ENCODE measurements at places on chromosomes 6 and 20.

DNA sequence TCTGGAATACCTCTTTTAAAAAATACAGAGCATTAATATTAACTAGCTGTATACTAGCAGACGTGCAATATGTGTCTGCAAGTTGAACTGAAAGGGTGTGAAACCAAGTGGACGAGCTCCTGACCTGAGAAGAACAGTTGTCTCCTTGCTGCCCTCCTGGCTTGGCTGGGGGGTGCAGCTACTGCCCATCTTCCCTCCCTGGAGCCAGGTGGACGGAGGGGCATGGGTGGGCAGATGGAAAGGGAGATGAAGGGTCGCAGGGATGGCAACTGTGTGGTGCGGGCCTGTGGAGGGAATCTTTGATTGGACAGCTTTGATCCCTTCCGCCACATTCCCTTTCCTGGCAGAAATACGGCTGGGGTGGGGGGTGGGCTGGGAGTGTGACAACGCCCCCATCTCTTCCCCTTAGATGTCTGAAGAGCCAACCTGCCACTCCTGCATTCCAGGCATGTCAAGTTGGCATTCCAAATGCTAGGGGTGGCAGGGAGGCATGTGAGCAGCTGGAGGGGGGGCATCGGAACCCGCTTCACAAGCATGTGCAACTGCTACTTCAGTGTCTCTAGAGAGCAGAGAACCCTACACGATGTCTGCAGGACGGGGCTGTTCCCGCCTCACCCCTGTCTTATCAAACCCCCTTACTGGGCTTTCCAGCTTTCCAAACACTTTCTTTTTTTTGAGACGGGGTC lies 37.3 kb downstream of the SRSF3 start:
- DNase-seq: no peak

GRCh38 chr20:12055161-12055560 lies 137.5 kb downstream of the BTBD3 start:
- no peak for DNase-seq

GRCh38 chr20:52924411-52925271 lies 47.5 kb upstream of the TSHZ2 start:
- DNase-seq: no peak

- DNase-seq: no peak
Observed at GRCh38 chr20:10798811-10799210, 125.0 kb upstream of the JAG1 start.

DNA sequence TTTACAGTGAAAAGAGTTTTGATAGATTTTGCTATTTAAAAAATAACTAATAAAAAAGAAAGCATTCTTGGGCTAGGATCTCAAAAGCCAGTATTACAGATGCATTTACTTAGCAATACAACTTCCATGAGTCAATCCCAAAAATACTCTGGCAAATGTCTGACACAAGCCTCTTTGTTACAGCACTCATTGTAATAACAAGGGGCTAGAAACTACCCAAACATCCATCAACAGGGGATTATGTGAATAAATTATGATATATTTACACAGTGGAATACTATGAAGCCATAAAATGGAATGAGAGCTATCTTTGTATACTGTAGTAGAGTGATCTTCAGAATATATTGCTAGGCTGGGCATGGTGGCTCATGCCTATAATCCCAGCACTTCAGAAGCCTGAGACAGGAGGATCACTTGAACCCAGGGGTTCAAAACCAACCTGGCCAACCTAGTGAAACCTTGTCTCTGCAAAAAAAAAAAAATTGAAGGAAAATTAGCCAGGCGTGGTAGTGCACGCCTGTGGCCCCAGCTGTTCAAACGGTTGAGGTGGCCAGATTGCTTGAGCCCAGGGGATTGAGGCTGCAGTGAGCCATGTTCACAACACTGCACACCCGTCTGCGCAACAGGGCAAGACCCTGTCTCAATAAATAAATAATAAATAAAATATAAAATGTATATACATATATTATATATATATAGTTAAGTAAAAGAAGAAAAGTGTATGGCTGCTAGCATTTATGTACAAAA lies 34.7 kb upstream of the TOP1 start:
- DNase-seq: no peak

DNA sequence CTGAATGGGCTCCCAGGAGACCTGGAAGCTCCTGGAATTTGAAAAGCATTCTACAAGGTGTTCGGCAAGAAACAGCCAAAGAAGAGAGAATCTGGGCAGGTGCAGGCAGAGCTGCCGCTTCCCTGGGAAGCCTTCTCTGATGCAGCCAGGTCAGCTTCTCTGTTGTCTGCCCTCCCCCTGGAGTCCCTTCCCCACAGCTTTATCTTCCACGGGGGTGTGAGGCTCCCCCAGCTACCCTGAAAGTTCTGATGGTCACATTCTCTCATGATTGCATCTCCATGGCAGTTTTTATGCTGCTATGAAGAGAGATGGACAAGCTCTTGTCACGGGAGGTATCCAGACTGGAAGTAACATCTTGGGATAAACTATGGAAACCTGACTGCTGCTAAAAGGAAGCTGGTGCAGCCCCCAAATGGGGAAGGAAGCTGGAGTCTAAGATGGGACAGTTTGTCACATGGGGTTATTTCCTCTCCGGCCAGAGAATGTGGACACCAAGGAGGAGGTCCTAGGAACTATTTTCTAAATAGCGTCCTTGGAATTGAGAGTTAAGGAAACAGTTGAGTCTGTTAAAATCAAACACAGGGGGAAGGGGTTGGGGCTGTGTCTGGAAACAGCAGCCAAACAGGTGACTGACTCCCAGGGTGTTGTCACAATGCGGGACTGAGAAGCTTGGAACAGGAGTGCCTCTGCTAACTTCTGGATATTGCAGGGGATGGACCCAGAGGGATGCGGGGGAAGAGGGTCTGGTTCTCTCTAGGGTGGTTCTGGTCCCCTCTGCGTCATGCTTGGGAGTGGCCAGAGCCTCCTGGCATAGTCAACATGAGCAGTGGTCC lies 91.1 kb downstream of the ASXL1 start:
- peak; percentile 7 for DNase-seq

DNA sequence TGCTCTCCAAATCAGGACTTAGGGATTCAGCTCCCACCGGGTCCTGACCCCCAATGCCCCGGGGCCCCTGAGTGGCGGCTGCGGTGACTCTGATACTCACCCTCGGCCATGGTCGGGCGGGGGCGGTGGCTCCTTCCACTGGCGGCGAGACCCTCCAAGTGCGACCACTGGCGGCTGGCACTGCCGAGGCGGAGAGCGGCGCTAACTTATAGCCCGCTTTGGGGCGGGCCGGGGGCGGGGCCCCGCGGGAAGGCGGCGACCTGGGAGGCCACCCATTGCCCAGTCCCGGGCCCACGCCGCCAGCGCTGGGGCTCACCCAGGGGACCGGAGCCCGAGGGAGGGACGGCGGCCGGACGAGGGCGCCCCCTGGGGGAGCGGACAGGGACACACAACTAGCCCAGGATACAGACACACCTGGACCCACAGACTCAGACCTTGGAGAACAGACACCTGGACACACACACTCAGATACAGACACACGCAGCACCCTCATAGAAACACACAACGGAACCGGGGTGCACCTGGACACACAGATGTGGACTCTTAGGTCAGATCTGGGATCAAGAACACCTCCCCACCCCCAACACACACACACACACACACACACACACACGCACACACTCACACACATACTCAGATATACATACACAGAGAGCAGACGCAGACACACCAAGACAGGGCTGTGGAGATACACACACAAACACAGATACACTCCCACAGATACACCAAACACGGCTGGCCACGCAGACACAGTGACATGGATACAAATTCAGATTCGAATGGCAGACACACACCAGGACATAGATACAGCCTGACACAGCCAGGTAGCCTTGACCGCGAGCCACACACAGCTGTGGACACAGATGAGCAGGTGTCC lies at the start of gene TGM2:
TGM2 (minus strand) TSS at position 182 of the 877 bp plus-strand sequence; CDS start at position 110, 72 bp downstream.
- DNase-seq: peak; percentile 63

- no peak for DNase-seq
Observed at GRCh38 chr6:140275725-140276124, 901.3 kb upstream of the CITED2 start.

- DNase-seq: no peak
Observed at GRCh38 chr20:48875233-48875913, 46.1 kb upstream of the ARFGEF2 start.

- DNase-seq: no peak
Observed at GRCh38 chr20:62183426-62184142, 756 bp downstream of the MTG2 start.

- DNase-seq: peak; percentile 10
Observed at GRCh38 chr20:63316502-63316921, 23.5 kb downstream of the COL20A1 start.

DNA sequence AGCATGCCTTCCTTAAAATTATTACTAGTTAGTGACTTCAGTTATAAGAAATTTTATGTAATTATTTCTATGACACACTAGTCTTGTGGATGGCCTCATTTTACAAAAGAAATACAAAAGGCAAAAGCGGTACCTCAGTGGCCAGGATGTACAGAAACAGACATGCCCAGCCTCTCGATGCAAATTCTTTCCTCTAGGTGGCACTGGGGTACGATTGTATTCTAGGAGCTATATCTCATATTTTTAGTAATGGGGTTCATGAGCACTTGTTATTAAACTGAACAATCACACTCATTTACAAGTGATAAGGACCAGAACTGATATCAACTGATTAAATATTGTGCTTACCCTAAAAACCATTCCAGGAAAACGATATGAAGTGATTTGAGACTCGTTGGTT lies 59.8 kb downstream of the SOD2 start:
- DNase-seq: no peak

DNA sequence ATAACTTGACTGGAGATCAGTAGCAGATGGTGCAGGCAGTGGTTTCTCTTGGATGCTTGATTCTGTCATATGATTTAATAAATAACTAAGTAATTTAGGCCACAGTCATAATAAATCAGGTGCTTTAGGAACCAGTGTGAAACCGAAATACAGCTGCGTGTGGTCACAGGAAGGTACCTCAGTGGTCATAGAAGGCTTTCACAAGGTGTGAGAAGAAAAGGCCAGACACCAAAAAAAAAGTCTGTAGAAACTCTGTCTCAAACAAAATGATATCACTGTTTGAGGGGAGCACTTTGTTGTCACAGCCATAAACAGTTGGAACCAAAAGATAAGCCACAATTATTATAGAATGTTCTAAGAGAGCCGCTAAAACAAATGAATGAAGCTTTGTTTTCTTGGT lies 56.5 kb downstream of the ARMC2 start:
- no peak for DNase-seq

- no peak for DNase-seq
Observed at GRCh38 chr20:4685923-4686221, 35.8 kb upstream of the PRND start.

DNA sequence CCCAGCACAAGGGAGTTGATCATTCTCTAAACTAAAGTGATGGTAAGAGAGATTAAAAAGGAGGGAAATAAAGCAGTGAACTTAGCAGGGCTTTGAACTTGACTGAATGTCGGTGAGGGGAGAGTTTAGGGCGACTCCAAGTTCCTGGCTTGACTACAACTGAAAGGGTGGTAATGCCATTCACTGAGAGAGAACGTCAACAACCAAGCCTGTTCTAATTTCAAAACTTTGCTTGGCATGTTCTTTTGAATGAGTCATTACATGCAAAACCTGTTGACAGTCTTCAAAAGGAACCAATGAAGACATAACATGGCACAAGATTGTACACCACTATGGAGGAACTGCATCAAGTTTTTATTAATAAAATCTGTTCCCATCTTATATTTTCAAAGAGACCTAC lies 10.3 kb upstream of the MYB start:
- DNase-seq: no peak

- DNase-seq: no peak
Observed at GRCh38 chr6:107408714-107409113, 50.6 kb downstream of the PDSS2 start.

DNA sequence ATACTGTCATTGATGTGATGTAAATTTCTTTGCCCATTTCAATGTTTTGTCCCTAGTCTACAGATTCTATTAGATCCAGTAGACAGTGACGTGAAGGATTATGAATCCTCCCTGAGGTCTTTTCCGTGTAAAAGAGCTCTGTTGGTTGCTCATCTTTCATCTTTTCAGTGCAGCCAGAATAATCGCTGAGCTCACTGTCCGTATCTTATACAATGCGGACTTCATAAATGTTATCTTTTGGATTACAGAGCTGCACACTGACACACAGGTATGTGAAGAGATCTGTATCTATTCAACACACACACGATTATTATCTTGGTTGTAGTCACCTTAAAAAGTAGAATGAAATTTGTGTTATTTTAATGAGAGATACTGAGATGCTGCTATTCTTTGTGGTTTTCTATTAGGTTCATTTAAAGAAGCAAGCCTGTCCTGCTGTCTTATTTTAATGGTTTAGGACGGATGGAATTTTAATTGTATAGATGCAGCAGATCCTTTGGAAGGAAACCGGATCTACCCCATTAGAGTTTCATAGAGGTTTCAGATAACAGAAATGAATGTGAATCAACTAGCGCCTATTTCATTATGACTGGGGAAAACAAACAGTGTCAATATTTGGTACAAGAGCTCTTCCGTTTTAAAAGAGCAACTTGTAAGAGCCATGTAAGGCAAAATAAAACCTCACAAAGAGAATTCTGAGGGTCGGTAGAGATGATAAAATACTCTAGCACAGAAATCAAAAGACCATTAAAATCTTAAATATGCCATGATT lies 79.4 kb downstream of the BMP6 start:
- DNase-seq: no peak

GRCh38 chr6:150996968-150997367 lies 131.5 kb downstream of the MTHFD1L start:
- DNase-seq: no peak

- DNase-seq: no peak
Observed at GRCh38 chr6:27966044-27966443, 9.0 kb downstream of the OR2B6 start.

DNA sequence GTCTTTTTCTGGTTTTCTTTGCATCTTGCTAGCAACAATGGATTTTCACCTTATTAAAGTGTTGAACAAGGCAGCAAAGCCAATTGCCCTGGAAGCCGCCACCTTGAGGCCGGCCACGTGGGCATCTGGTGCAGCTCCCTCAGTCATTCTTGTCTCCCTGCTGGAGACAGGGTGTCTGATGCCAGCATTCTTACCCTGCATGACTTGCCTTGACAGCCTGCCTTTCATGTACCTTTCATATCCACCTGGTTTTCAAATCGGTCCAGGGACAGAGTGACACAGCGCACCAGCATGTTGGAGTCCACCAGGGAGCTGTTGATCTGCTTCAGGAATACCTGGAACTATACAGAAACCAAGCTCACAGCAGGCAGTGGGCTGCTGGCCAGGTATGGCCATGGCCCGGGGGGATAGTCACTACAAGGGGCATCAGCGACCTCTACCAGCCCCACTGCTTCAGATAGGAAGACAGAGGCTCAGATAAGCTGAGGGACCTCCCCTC lies 49.8 kb downstream of the MYH7B start:
- no peak for DNase-seq

DNA sequence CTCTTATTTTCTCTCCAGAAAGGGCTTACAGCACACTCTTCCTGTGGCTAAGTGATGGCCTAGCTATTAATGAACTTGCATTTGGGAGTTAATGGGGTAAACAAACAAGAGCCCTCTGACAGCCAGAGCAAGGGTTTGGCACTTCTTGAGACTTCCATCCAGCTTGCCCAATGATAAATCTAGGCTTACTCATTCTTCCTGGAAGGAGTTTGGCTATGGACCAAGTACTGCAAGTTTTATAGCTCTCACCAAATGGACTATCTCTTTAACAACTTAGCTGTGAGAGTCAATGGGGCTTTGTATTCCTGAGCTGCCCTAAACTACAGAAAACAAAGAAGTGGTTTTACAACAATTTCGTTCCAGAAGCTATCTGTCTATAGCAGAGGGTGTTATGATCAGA lies 16.7 kb upstream of the PI3 start:
- DNase-seq: no peak

All from right hindlimb (tissue), 1 donor.